Glomerular endothelial cell (primary cell): ENCODE measurements at places on chromosomes 7 and 10. TPM values are rescaled to one million over a fixed set of nuclear protein-coding genes. Genes with fewer than 3 reads are reported as not detected.

The ANKRD30A gene
- total RNA-seq: not detected in 2 replicates

DNA sequence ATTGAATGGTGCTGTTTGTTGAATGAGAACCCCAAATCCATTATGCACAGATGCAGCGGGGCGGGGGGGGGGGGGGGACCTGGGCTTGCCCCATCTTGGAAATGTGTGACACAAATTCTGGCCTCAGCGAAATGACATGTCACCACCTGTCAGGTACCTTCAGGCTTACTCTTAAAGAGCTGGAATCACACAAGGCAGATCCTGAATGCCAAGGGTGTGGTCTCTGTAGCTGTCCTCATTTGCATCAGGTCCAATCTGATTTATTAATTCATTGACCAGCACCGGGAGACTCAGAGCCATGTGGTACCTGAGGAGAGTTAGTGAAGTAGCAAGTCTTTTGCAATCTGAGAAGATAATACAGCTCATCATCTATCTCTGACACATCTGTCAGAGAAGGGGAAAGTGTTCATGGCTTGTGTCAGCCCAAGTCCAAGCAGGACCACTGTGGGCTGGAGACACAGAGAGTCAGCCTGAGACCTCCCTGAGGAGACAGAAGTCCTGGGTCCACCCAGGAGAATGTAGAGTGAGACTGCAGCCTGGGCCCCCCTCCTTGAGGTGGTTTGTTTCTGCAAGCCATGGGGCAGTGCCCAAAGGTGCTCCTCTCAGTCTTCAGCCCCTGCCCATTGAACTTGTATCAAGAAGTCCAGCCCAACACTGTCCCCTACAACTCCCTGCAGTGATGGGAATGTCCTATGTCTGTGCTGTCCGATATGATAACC lies 46.7 kb downstream of the ADCYAP1R1 start:
- DNase-seq: no peak

DNA sequence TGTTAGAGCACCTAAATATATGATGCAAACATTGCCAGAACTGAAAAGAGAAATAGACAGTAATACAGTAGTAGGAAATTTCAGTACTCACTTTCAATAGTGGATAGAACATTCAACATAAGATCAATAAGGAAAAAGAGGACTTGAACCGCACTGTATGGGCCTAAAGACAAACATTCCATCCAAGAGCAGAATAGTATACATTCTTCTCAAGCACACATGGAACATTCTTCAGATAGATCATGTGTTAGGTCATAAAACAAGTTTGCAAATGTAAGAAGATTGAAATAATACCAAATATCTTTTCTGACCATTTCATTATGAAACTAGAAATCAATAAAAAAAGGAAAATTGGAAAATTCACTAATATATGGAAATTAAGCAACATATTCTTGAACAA lies 185.4 kb upstream of the FOXP2 start:
- DNase-seq: no peak

DNA sequence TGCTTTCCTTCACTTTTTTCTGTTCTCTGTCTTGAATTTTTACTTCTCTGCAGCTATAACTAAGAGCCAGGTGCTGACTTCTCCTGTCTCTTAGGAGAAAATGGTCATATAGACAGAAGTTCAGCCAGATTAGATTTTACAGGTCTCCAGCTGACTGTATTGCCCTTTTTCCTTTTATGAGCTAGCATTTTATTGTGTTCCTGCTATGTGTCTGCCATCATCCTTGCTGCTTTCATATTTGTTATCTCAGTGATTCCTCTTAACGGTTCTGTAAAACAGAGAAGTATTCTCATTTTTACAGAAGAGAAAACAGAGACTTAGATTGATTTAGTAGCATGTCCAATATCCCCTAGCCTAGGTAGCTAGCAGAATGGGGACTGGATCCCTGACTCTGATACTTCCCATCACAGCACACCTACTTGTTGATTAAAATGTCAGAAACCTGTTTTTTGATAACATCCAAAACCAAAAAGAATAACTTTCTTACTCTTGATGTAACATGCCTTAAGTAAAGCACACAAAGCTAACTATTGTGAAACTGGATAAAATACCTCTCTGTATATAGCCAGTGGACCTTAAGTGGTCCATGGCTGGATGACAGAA lies 5.2 kb downstream of the KAT6B start:
- no peak for DNase-seq

DNA sequence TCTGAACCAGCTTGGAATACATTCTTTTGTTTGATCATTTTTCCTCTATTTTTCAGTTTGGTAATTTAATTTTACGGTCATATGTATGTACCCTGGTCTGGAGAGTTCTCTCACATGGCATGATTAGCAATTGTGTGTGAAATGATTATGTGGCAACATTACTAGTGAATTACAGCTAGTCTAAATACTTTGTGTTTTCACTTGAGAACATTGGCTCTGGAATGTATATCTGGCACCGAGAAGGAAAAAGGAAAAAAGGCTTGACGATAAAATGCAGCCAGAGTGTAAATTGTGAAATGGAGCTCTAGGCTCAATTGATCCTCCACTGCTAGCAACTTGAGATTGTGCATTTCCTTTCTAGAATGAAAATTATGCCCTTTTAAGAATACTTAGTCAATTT lies 397.2 kb downstream of the EXOC4 start:
- DNase-seq: no peak

DNA sequence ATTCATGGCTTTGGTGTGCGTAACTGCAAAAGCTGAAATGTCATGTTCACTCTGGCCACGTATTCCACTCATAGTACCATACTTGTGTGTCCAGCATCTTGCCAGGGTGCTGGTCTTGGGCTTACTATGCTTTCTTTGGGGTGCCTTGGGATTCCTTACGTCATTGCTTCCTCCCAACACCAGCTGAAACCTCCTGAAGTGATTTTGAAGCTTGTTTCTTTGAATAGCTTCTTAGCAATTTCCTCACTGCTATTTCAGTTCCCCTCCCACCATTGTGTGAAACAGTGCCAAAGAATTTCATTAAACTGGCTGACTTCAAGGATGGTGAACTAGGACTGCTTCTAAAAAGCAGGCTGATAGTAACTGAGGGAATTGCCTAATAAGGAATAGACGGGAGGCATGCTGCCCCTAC lies 36.9 kb downstream of the ENTPD1 start:
- DNase-seq: peak; percentile 92

DNA sequence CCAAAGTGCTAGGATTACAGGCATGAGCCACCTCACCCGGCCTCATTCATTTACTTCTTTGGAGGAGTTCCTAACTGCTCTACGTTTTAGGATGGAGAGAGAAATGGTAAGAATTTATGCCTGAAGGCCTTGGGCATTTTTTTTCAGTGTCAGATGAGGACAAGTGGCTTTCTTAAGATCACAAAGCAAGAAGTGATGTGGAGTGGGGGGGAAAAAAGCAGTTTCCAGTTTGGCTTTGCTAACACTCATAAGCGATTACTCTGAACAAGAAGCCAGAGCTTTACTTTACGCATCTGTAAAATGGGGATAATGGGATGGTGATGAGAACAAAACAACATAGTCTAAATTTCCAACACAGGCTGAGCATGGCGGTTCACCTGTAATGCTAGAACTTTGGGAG lies 2.6 kb upstream of the PPIA start:
- no peak for DNase-seq

DNA sequence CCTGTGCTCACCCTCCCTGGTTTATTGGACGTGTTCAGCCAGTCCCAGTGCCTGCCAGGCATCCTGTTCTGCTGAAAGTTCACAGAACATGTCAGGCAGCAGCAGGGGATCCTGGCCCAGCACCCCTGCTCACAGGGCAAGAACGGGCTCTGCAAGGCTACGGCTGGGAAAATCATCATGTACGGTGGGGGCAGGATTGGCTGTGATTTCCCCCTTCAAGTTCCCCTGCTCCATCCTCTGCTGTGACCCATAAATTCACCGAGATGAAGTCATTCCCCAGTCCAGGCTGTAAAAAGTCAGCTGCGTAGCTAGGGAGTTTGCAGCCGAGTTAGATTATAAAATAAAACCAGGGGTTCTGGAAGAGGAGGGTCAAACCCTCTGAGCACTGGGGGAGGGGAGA lies 484.1 kb upstream of the ZMIZ1 start:
- DNase-seq: no peak

DNA sequence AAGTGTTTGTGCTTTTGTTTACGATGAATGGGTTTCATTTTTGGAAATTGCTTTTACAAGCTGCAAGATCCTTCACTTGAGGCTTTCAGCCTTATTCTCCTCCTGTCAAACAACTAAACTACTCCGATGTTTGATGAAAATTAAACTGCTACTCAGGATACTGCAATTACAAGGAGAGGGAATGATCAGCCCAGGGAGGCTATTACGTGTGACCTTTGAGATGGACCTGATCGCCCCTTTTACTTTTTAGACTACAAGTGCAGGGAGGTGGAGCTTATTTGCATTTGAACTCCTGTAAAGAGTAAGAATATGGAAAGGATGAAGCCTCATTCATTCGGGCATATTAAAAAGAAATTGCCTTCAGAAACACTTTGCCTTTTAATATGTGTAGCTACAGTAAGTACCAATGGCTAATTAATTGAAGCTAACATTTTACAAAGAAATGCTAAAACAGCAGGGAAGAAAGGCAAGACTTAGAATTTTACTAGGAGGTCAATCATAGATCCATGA lies 219.1 kb downstream of the PHTF2 start:
- DNase-seq: no peak

The HYAL4 gene
- 0.18 TPM in 1 of 2 replicates, not detected in the other for total RNA-seq
